Stimulated activated CD8-positive, alpha-beta memory T cell treated with anti-CD3 and anti-CD28 coated beads, Interleukin-15, amount 100 ng/mL, for 48 hours (primary cell): ENCODE measurements at places on chromosomes 12 and 14.

DNA sequence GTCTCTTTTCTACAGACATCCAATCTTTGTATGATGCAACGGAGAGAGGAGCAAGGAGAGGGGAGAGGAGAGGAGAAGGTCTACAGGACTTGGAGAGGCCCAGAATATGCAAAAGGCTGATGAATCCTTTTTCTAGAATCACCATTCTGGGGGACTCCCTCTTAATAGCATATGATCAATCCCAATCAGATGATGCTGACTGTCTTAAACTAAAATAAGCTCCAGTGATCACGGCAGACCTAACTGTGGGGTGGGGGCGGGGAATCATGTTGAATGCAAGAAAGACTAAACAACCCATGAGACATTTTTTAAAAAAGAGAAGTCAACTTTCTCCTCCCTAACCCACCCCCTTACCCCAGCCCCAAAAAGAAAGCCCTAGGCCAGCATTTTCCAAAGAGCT lies 33.4 kb downstream of the BTBD7 start:
- DNase-seq = no peak

DNA sequence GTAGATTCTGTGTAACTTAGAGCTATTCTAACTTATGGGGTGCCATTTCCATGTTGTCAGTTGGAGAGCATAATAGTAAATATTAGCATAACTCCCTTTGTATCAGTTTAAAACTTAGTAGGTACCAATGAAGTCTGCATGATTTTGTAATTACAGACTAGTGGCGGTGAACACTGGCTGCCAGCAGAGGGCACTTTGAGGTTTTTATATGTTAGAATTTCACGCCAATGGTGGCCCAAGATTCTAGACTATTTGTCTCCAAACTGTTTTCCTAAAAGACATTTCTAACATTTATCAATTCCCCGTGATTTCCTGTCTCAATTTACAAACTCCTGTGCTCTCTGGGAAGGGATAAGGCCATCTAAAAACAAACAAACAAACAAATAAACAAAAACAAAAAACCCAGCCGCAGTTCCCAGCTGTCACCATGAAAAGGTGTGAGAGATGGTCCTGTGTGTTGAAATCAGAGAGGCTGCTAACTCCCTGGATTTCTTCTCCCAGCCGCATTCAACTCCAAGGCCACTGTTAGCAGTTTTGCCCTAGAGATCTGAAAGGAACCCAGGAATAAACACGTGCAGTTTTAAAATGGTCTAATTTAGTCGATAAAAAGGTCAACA lies 57.6 kb downstream of the BRMS1L start:
- no peak for DNase-seq

DNA sequence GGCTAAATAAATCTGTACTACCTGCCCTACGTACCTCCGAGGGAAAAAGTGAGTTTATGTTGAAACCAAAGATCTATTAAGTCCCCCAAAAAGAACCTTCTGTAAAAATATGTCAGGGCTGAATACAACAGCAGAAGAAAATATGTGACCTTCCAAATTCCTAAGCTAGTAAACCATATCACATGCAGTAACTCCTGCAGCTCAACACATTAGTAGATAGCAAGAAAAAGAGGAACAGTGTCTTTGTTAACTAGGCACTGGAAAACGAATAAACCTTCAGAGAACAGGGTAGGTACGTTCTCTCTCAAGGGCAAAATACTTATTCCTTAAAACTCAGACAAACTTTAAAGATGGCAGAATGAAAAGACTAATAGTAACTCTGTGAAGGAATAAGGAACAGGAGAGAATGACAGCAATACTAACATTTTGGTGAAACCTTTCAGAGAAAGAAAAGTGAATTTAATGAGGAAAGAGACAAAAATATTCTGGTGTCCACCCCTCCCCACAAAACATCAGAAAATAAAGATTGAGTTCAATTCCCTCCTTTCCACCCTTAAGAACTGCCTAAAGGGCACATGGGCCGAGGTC lies 18.0 kb downstream of the CBX5 start:
- no peak for DNase-seq

- no peak for DNase-seq
Observed at GRCh38 chr14:65433157-65433556, 20.6 kb downstream of the FUT8 start.

GRCh38 chr14:55138091-55138490 lies 9.0 kb downstream of the LGALS3 start:
- no peak for DNase-seq

- no peak for DNase-seq
Observed at GRCh38 chr12:117526757-117527478, 165.5 kb upstream of the NOS1 start.

DNA sequence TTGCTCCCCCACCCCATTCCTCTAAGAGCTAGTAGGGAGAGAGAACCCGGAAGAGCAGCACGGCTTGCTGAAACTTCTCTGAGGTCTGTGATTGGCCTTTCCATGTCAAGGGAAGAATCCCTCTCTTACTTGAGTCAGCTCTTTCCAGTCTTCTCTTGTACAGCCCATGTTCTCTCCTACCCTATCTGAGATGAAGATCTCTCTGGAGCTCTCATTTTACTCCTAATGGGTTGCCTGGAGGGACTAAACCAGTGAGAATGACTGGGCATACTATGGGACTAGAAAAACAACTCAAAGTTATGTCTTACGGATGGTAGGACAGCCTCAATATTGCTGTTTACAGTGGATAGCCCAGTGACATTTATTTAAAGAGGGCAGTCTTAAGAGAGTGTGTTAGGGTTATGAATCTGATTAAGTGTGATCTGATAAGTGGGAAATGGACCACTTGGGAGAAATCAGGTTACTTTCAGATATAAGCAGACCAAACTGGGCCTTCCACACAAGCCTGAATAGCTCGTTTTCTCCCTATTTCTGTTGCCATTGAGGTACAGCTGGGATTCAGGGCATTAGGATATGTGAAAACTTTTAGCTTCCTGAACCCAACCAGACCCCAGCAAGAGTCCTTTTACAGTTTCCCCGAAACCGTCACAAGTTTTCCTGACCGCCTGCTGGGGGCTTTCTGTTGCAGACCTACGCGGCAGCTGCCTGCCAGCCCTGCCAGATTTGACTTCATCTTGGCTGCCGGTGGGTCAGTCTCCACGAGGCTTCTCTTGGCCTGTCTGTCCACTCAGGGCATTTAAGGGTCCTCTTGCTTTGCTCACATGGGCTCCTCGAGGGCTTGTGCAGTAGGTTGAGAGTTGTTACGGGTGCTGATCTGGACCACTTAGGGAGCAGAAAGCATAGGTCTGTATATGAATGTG lies 16.9 kb downstream of the ETV6 start:
- DNase-seq = no peak

- peak; percentile 65 for DNase-seq
Observed at GRCh38 chr12:57756406-57757341, 1.8 kb downstream of the MARCHF9 start.

GRCh38 chr12:94875525-94875924 lies 128.0 kb downstream of the NDUFA12 start:
- DNase-seq = no peak

- no peak for DNase-seq
Observed at GRCh38 chr14:70665448-70666360, 24.0 kb downstream of the TTC9 start.

DNA sequence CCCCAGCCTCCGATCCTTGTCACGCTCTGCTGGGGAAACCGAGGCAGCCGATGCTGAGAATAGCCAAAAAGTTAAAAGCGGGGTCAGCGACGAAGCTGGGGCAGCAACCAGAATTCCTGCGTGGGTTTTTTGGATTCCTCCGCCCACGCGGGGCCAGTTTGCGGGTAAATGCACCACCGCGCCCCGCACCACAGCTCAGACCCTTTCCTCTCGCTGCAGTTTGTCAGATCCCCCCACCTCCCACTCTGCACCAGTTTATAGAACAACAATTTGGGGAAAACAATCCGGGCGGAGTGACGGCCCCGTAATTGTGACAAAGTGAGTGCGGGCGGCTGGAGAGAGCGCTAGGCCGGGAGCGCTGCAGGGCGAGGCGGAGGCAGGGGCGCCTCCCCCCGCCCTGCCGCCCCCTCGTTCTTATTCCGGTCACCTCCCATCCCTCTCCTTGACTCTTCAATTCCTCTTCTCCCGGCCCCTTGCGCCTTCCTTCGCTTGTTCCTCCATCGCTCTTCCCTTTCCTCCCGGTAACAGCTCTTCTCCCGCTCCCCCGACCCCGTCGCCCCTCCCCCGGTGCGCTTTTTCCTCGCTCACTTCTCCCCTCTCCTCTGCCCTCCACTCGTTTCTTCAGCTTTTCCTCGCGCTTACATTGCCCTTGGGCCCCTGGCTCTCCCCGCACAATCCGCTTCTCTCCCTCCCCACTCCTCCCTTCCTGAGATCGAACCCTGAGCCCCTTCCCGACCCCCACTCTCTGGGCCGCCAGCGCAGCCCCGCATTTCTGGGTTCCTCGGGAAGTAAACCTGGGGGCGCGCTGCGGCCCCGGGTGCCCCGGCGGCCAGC lies 646 bp upstream of the DNAJC22 start:
- DNase-seq = no peak

DNA sequence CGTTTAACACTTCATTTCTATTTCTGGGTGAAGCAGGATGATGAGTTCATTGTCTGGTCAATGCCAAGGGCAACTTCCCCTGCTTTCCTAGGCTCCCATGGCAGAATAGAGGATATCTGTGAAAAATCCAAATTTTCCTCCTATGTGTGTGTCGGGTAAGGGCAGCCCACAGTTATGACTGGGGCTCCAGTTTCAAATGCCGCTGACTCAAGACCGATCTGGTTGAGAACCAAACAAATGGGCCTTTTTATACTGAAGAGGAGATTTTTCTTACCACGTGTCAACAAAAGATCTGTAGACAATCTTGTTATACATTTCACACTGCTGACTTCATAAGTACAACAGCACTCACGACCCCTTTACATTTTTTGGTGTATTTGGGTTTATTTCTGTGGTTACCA lies 120.8 kb downstream of the CHST11 start:
- DNase-seq = no peak

DNA sequence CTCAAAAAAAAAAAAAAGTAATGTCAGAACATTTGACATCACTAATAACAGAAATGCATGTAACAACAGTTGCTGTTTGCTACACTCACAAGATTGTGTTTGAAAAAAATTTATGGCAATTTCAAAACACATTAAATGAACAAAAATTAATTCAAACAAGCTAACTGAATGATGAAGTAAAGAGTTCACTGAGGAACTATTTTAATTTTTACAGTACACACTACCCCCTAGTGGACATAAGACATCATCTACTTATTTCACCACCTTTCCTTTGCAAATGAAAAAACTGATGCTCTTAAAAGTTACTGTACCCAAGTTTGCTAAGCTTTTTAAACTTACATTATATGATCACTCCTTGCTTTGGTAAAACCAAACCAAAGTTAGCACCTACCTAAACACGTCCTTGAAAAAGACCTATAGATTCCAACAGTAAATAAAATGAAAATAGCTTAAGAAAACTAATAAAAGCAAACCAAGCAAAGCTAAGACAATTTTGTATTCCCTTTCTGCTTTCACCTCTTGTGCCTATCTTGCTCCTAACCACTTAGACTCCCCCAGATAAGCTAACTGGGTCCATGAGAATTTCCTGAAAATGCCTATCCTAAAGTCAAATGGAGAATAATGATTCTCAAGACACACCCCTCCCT lies 22.2 kb downstream of the UBE2N start:
- no peak for DNase-seq

- no peak for DNase-seq
Observed at GRCh38 chr12:127667131-127667685, 599.8 kb upstream of the TMEM132C start.

- DNase-seq = no peak
Observed at GRCh38 chr14:90674716-90675115, 141.5 kb downstream of the TTC7B start.

- no peak for DNase-seq
Observed at GRCh38 chr14:54252072-54252730, 144.6 kb upstream of the CDKN3 start.

DNA sequence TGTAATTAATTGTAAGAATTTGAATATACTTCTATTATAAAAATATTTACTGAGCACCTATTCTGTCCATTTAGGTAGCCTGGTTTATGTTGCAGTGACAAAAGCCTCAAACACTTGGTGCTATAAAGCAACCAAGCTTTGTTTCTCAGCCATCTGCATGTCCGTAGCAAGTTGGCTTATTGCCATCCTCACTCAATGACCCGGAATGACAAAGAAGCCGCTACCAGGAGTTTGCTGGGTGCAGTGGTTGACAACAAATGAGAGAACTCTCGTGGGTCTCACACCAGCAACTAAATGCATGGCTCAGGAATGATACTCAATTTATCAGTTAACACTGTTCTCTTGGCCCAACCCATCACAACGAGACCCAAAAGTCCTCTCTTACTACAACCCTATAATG lies 553.1 kb downstream of the DIO2 start:
- no peak for DNase-seq

DNA sequence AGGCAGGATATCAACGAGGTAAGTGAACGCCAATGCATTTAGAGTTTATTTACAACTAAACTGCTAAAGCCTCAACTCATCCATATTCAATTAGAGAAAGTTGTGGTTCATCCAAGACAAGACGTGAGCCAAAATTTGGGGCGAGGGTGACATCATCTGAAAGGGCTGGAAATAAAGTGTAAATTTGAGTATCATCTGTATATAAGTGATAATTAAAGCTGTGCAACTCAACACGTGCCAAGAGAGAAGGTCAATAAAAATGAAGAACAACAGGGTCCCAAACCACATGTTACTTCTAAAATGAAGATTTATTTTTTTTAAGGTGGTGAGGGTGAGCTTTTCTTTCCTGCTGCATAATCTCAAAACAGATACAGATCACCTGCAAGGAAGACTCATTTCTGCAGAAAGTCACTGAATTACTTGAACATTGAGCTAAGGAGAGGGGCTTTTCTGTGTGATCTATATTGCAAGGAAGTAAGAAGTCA lies 203.6 kb downstream of the EFCAB11 start:
- peak; percentile 33 for DNase-seq

GRCh38 chr12:122203301-122204166 lies at the start of gene B3GNT4:
B3GNT4 (plus strand) TSS chr12:122203709; CDS start chr12:122204619, 910 bp downstream.
- DNase-seq = no peak

GRCh38 chr12:1262011-1262410 lies 271.0 kb downstream of the ERC1 start:
- no peak for DNase-seq

- no peak for DNase-seq
Observed at GRCh38 chr14:59107819-59108218, 80.6 kb upstream of the DAAM1 start.

DNA sequence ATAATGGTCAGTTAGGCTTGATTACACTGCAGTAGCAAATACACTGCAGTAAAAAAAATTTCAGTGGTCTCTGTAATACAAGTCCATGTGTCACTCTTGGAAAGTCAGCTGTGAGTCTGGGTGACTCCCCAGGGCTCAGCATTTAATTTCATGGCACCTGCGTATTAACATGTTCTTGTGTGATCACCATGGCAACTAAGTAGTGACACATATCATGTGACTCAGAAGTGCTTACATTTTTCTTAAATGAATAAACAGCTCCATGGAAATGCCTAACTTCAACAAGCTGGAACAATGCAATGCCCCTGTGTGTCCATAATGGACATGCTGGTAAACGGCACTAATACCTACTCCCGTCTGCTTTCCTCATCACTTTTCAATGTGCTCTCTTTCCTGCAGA lies 88.5 kb upstream of the ANO4 start:
- no peak for DNase-seq
